ENCODE measurements at places on chromosomes 2 and 18.

GRCh38 chr2:15223887-15224286, 337.2 kb downstream of the NBAS start:
- no peak for DNase-seq

- no peak for DNase-seq
Observed at GRCh38 chr2:50594233-50594632, 437.7 kb downstream of the NRXN1 start.

- no peak for DNase-seq
Observed at GRCh38 chr2:75954761-75955160, 244.0 kb upstream of the GCFC2 start.

GRCh38 chr2:223050188-223050587, 1.8 kb upstream of the KCNE4 start:
- no peak for DNase-seq

GRCh38 chr2:54657664-54658083, 65.8 kb upstream of the EML6 start:
- peak; percentile 59 for DNase-seq

DNA sequence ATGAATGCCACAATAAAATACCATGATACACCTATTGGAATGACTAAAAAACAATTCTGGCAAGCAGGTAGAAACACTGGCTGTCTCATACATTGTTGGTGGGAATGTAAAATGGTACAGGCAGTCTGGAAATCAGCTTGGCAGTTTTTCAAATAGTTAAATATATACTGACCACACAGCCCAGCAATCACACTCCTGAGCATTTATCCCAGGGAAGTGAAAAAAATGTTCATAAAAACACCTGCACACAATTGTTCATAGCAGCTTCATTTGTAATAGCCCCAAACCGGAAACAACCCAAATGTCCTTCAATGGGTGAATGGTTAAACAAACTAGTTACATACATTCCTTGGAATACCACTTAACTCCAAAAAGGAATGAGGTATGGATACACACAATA, 137.2 kb downstream of the TFCP2L1 start:
- DNase-seq: no peak

- peak; percentile 87 for DNase-seq
Observed at GRCh38 chr18:48975817-48976649, 25.3 kb upstream of the SMAD7 start.

DNA sequence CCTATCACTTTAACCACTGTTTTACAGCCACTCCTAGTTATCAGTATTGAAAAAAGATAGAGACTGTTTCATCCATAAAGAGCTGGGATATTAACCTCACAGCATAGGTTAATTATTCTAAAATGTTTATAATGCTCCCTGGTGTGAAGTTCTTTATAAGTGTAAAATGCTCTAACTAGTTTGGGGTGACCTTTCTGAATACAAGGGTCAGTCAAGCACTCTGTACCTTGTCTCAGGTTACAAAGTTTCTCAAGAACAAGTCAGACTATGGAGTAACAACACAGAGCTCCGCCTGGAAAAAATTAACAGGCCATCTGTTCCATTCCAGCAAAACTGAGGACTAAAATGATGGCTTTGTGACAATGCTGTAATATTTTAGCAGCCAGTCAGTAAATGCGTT, 107.4 kb downstream of the NOL4 start:
- no peak for DNase-seq
